ENCODE measurements at places on chromosomes 4 and X.

DNA sequence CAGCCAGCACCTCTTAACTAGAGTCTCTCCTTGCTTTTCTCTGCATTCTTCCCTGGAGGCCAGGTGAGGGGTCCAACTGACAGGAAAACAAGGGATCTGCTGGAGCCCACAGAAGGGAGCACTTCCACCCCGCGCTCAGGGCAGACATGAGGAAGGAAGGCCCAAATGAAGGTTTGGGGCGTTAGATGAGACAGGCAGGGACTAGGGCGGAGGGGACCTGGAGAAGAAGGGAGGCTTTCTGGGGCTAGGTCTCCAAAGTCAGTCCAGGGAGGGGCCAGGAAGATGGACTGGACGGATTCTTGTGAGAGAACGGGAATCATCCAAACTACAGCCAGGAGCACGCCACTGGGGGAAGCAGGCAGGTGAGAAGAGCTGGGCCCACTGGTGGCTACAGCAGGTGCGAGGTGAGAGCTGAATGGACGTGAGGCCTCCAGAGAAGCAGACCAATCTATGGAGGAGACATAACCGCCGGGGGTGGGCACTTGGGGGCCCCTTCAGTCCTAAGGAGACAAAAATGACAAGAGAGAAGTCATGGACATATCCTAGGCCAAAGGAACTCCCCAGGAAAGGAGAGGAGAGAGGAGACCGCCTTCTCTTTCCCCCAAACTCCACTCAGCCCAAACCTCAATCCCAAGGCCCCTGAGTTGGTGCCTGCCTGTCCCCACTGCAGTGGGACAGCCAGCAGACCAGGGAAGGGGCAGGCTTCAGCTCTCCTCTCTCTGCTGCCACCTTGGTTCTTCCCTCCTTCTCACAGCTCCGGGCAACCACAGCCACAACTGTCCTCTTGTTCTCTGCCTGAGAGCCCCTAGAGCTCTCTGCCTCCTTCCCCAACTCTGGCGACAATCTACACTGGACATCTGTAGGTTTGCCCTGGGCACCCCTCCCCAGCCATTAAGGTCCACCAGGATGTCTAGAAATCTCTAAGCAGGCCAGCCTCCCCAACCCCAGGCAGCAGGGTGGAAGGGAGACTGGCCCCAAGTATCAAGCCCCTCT, 7.0 kb downstream of the APLN start:
- DNase-seq = no peak

DNA sequence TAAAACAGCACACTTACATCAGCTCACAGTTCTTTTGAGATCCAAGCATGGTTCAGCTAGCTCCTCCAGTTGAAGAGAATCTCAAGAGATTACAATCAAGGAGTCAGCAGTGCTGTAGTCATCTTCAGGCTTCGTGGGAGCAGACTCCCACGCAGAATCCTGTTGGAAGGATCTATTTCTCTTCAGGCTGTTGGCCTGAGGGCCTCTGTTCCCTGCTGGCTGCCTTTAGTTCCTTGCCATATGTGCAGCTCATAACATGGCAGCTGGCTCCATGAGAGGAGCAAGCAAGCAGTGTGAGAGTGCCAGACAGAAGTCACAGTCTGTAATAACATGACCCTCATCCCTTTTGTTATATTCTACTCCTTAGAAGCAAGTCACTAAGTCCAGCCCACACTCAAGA, 168.6 kb downstream of the COX18 start:
- DNase-seq = no peak

DNA sequence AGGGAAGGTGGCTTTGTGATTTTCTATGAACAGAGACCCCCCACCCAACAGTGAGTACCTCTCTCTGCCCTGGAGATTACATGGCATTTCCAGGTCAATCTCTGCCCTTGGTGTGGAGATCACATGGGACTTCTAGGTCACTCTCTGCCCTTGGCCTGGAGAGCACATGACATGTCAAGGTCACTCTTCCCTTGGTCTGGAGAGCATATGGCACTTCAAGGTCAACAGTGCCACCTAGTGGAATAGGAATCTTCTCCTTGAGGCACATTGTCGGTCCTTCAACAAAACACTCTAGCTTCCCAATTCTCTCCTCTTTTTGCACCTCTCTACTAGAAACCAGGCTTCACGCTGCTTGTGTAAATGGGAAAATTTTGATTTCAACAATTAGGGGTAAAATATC, 66.2 kb upstream of the TACR3 start:
- DNase-seq = no peak

DNA sequence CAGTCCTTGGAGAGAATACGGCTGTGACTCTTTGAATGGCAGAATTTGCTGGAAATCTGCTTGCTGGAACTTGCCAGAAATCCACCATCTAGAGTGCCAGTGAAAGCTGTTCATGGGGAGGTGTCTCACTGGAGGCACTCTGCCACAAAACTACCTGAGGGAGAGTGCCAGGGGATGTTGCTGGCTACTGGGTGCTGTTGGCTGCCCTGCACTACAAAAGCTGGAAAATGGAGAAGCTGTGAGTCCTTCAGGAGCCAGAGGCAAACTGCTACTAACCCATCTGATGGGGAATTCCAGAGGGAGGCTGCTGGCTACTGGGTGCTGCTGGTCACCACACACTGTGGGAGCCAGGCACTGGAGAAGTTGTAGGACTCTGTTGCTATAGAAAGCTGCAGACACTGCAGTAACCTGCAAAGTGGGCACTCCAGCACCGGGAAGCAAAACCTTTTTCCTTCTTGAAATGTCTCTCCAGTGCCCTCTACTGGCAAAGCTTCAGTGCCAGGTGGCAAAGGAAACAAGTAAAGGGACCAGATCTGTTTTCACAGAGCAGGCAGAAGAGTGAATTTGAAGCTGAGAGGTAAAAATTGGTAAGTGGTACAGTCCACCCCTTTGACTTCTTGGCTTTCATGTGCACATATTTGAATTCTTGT, 47.8 kb upstream of the HSD17B10 start:
- peak; percentile 44 for DNase-seq

DNA sequence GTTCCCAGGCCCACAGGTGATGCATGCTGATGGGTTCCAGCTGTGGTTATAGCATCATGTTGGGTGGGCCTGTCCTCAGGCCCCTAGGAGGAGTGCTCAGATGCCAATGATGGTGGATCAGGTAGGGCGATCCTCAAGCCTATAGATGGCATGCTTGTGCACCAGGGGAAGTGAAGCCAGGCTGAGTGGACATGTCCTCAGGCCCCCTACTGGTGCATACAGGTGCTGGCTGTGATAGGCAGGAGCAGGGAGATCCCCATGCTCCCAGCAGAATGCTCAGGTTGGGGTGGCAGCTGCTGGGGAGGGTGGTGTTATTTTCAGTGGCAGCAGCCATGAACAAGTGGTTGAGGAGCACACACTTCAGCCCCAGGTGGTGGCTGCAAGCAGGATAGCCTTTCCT, 96.0 kb downstream of the SMARCA1 start:
- no peak for DNase-seq

DNA sequence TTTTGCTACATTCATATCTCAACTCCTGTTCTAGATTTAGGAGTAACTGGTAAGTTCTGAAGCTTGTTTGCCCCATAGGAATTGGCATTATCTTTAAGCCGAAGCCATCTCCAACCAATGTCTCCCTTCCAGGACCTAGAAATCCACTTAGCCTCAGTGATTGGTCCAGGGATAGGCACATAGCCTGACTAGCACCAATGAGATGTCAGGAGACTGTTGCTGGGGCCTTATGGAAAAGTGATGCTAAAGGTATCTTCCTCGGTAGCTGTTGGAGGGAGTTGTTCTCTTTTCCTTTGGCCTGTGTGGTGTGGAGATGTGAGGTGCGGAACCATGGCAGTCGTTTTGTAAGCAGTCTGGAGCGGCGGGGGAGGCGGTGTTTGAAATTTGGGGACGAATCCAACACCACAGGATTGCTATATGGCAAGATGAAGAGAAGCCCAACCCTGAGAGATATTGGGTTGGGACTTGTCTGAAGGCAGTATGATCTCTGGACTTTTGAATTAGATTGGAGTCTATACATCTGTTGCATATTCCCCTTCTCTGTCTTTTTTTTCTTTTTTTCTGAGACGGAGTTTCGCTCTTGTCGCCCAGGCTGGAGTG, 109.8 kb upstream of the ATP6AP2 start:
- no peak for DNase-seq

DNA sequence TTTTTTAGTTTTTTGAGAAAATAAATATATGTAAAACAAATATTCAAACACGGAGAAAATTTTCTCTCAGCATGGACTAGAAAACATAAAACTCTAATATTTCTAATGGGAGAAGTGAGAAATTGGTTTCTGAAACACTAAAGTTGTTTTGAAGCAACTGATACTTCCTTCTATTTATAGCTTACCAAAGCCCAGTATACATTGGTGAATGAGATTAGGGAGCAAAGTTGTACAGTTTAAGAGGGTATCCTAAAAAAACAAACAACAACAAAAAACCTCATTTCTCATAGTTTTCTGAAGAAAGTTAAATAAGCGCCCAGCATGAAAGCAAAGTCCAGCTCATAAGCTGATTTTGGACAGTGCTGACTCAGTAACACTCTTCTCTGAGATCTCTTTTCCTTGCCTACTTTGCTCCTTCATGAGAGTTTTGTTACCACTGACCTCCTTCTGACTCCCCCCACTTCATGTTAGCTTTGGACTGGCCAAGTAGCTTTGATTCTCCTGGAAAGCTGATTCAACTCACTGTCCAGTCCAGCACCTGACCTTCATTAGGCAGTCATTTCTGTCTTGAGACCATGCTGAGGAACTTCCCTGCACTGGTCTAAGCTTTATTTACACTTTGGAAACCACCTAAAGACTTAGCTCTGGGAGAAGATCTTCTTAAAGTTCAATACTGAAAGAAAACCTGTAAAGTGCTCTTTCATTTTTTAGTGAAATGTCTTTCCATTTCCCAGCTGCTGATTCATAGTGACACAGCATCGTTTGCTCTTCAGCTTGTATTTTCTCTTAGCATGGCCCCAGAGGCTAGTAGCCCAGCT, 21.8 kb upstream of the P2RY10 start:
- no peak for DNase-seq

GRCh38 chr4:85869181-85869580, 394.2 kb downstream of the ARHGAP24 start:
- no peak for DNase-seq

- DNase-seq = no peak
Measured at GRCh38 chr4:185761352-185762235, 50.4 kb downstream of the SORBS2 start.

- no peak for DNase-seq
Measured at GRCh38 chr4:76957004-76957738, 7.6 kb downstream of the SEPTIN11 start.

GRCh38 chr4:144582975-144583374, 63.0 kb upstream of the HHIP start:
- no peak for DNase-seq

GRCh38 chr4:122671919-122672490, 51.1 kb upstream of the IL21 start:
- no peak for DNase-seq

GRCh38 chrX:136627409-136627808, 20.5 kb upstream of the CD40LG start:
- no peak for DNase-seq

DNA sequence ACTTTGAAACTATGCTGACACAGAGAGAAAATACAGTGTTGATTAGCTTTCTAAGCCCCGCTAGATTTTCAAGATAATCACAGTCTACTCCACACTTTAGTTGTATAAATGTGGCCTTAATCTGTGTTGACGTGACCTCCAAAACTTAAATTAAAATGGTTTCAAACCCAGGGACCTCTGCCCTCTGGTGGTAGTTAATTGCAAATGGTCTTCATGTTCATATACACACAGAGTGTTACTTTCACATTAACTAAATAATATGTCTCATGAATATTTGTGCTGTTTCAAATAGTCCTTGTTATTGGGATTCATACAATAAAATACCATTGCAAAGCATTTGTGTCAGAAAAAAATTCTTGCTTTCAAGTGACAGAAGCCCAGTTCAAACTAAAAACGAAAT, 64.3 kb downstream of the TASL start:
- DNase-seq = no peak

DNA sequence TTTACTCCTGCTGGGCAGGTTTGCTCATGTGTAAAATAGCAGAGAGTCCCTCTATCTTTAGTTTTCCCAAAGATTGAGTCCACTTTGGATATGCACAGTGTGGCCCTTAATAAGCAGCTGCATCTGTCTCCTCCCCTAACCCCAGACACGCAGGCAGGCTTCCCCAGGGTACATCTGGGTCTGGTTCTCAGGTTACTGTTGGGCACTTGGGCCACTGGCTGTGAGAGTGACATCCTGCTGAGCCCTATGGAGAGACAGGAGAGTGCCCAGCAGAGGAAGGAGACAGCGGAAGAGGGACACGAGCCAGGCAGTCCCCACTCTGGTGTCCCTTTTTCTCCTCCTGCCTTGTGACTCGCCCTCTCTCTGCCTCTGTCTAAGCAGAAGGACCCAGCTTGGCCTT, 16.0 kb downstream of the XK start:
- no peak for DNase-seq

DNA sequence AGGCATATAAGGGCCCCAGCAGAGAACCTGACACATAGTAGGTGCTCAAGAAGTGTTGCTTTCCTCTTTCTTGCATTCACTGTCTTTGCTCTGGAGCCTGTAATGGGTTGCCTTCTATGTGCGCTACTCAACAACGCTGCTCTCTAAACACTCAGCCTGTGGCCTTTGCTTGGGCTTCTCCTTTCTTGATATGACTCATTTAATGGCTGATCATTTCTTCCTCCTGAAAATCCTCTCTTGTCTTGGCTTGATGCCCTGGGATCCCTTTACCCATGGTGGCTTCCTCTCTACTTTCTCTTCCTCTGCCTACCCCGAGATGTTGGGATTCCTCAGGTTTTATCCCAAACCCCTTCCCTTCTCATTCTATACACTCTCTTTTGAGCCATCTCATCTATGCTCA, 19.9 kb upstream of the PJA1 start:
- DNase-seq = no peak

DNA sequence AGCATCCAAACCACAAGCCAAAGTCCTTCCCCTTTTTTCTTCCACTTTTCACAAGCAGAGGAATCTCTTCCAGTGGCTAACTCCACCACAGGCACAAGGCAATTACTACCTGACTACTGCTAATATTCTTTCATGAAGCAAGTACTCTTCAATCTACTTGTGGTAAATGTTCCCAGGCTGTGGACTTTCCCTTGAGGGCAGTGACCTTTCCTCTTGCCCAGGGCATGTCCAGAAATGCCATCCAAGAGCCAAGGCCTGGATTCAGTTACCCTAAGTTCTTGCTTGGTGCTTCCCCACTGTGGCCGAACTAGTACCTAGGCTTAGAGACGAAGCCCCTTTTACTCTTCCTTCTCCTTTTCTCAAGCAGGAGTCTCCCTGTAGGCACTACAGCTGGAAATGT, 400.7 kb downstream of the DCAF12L2 start:
- DNase-seq = no peak

DNA sequence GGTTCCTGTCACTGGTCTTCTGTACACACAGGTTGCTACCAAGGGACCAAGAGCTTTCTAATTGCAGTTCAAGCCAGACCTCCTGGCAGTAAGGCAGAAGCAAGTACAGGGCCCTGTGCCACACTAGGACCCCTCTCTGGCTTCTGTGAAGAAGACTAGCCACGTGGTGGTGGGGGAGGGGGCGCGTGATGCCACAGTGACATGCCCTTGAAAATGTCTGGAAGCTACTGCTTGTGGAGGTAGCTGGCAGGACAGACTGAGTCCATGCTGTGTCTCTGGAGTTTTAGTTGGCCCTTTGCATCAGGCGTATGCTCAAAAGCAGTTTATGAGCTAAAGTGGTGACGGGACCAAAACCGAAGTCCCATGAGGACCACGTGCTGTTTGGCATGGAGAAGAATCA, 50.9 kb downstream of the RTL5 start:
- DNase-seq = no peak

Data from activated CD4-positive, alpha-beta T cell treated with anti-CD3 and anti-CD28 coated beads, Interleukin-2, amount 50 U/mL, for 48 hours (primary cell).